ENCODE measurements at places on chromosomes 2 and 18. TPM values are rescaled to one million over a fixed set of nuclear protein-coding genes. Genes with fewer than 3 reads are reported as not detected.

The SLC8A1 gene
- total RNA-seq: 7.1 TPM

DNA sequence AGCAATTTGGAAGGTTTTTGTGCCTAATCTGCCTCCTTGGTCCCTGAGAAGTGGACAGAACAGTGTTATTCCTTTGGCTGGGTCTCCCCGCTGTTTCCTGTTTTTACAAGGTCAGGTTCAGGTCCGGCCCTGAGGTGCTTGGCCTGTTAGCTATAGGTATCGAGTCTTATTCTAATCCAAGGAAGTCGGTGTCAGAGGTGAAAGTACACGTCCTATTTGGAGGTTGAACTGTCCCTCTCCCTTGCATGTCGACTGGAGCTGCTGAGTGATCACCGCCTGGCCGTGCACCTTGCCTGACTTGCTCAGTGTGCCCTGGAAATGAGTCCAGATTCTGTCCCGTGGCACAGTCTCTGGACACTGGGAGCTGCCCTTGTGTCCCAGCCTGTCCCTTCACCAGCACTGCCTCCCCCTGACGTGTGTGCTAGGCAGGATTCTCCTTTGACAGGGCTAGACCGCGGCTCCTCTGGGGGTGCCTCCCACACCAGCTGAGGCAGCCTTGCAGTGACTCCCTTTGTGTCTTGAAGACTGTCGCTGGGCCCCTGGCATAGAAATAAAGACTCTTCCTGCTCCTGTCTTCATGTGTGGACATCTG is 65.7 kb upstream of the RBM44 start:
- peak overlapping the region; percentile 94 for H3K27ac ChIP-seq
- H3K27me3 ChIP-seq: no peaks in the 10 kb centered on the region
- H3K36me3 ChIP-seq: peaks cover 6% of the 10 kb centered on the region
- H3K4me1 ChIP-seq: peaks cover 60% of the 10 kb centered on the region
- no peak for DNase-seq
- peak overlapping the region; percentile 27 for H3K4me3 ChIP-seq

The GORASP2 gene
- total RNA-seq: 66.9 TPM

DNA sequence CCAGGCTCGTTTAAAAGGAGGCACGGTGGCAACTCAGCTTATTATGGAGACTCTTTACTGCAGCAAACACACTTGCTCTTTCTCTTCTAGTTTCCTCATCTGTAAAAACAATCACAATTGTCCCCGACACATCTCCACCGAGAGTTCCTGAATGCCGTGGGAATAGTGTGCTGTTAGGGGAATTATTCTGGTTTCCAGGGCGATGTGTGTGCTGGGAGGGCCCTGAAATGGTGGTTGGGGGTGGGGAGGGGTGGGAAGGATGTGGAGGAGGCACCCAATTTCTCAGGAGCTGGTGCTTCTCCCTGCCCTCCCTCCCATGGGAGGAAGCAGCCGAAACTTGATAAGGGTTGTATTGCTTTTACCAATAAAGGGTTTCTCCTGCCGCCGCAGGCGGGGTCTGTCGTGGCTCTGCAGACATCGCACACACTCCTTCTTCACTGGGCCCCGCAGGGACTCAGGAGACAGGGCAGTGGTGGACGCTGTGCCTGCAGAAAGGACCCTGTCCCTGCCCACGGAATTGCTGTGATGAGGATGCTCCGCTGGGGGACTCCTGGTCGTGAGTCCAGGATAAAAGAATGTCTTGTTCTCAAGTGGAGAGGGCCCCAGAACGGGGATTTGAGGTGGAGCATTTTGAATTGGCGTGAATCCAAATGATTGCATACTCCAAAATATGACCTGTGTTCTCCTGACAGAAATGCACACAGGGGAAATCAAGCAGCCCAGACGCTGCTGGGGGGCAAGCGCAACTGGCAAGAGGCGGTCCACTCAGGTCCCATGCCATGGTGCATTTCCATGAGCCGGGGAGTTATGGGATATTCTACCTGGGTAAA is 119.2 kb downstream of the ACKR3 start:
- DNase-seq: no peak
- no peaks in the 10 kb centered on the region for H3K36me3 ChIP-seq
- peaks cover 7% of the 10 kb centered on the region for H3K4me1 ChIP-seq
- H3K27ac ChIP-seq: no peak overlapping the region
- no peak overlapping the region for H3K4me3 ChIP-seq
- peaks cover 46% of the 10 kb centered on the region for H3K27me3 ChIP-seq

The SLC9A4 gene
- 0.62 TPM for total RNA-seq

The TGFBRAP1 gene
- 20.0 TPM for total RNA-seq

- H3K27ac ChIP-seq: no peak overlapping the region
- no peaks in the 10 kb centered on the region for H3K36me3 ChIP-seq
- DNase-seq: no peak
- H3K4me3 ChIP-seq: no peak overlapping the region
These were observed 93.6 kb upstream of the TMEM18 start for GRCh38 chr2:770776-771175.

DNA sequence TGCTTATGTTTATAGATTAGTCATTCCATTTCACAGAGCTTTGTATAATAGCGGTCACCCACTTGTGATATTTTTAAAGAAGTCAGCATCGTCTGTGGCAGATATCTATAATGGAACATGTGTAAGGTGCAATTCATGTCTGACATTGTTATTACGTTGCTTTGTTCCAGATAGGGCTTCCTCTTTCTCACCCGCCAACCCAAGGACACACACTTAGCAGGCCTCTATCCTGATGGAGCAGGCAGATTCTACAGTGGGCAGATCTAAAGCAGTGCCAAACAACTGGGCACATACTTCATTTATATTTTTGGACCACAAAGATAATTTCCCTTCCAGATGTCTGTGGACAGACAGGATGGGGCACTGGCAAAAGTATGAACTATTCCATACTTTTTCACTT is 573.1 kb downstream of the TDRD15 start:
- no peak overlapping the region for H3K4me3 ChIP-seq
- H3K36me3 ChIP-seq: no peaks in the 10 kb centered on the region
- no peaks in the 10 kb centered on the region for H3K4me1 ChIP-seq

The BUB1 gene
- total RNA-seq: 25.4 TPM

- no peaks in the 10 kb centered on the region for H3K27me3 ChIP-seq
- peaks cover 17% of the 10 kb centered on the region for H3K36me3 ChIP-seq
- DNase-seq: no peak
- no peak overlapping the region for H3K4me3 ChIP-seq
- peaks cover 8% of the 10 kb centered on the region for H3K4me1 ChIP-seq
These were observed 276.5 kb downstream of the NBAS start for GRCh38 chr2:15284614-15285013.

DNA sequence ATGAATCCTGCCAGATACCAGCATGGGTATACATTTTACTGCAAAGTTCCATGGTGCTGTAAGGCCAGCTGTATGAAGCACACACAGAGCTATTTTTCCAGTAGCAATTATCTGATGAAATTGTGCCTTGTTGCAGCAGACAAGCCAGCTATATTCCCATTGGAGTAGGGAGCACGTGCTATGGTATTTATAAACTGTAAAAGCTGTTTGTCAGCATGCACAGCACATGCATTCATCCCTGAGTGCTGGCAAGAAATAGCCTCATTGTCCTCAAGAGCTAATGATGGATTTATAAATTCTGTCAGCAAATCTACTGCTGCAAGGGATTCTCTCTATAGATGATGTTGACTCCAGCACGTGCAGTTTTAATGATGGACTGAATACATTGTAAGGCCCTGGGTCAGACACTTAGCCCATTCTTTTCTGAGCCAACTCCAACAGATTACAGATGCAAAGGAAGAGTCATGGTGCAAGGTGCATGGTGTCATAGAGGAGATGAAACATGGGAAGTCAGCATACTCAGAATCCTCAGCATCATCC is 61.7 kb downstream of the KCNS3 start:
- DNase-seq: no peak
- H3K4me3 ChIP-seq: no peak overlapping the region
- no peaks in the 10 kb centered on the region for H3K36me3 ChIP-seq
- no peak overlapping the region for H3K27ac ChIP-seq
- peaks cover 4% of the 10 kb centered on the region for H3K4me1 ChIP-seq

GRCh38 chr2:111117598-111118480 is 2.9 kb upstream of the BCL2L11 start:
- H3K36me3 ChIP-seq: no peaks in the 10 kb centered on the region
- H3K4me1 ChIP-seq: peaks cover 21% of the 10 kb centered on the region

The DCAF17 gene
- total RNA-seq: 25.8 TPM

DNA sequence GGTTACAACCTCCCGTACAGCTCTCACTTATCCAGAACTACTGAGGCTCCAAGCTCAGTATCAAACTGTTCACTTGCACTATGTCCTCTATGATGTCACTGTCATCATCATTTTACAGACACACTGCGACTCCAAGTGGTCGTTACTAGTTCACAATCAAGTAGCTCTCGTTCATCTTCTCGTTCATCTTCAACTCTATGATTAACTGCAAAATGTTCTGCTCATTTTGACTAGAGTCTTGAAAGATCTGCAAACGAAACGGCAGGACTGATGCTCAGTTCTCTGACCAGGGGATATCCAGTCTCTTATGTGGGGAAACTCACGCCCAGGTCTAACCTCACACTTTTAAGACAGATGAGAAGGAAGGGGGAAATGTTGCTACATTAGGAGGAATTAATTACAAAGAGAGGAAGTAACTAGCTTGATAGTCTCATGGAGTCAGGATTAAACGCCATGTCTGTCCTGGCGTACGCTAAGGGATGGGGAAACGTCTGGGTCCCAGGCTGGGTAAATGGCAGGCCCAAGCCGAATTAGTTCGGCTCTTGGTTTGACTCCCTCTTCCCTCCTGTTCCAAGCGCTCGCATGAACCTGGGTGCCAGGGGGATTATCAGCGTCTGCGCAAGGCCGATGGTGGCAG is 794 bp upstream of the CHCHD5 start:
- peaks cover 10% of the 10 kb centered on the region for H3K4me1 ChIP-seq
- H3K27me3 ChIP-seq: no peaks in the 10 kb centered on the region
- peak overlapping the region; percentile 94 for H3K4me3 ChIP-seq
- peak overlapping the region; percentile 99 for H3K27ac ChIP-seq

The SLC4A5 gene
- total RNA-seq: 5.9 TPM

GRCh38 chr18:56257205-56257604 is 381.2 kb downstream of the TXNL1 start:
- no peaks in the 10 kb centered on the region for H3K36me3 ChIP-seq
- no peak for DNase-seq
- no peak overlapping the region for H3K4me3 ChIP-seq
- H3K27ac ChIP-seq: no peak overlapping the region
- H3K27me3 ChIP-seq: peaks cover under 1% of the 10 kb centered on the region

- H3K36me3 ChIP-seq: no peaks in the 10 kb centered on the region
- H3K27me3 ChIP-seq: no peaks in the 10 kb centered on the region
- no peaks in the 10 kb centered on the region for H3K4me1 ChIP-seq
- no peak overlapping the region for H3K4me3 ChIP-seq
These were observed 406.4 kb upstream of the VWC2L start for GRCh38 chr2:214004463-214004862.

DNA sequence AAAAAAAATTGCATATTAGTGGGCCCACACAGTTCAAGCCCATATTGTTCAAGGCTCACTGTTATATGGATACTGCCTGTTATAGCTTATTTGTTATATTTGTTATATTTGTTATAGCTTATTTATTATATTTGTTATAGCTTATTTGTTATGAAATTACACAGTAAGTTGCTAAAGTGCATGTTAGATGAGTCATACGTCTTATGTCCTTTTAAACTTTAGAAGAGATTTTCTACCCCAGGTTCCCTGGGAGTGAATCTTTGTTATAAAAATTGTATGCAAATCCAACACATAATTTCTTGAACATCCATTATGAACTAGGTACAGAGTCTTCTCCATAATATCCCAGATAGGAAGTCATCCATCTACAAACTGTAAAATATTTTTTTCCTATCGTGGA is 22.1 kb downstream of the HTR2B start:
- DNase-seq: no peak
- H3K4me1 ChIP-seq: peaks cover 2% of the 10 kb centered on the region
- H3K36me3 ChIP-seq: peaks cover 38% of the 10 kb centered on the region

The SLC25A12 gene
- total RNA-seq: 13.9 TPM

GRCh38 chr18:32707147-32707546 is 65.7 kb downstream of the KLHL14 start:
- DNase-seq: no peak
- H3K4me3 ChIP-seq: no peak overlapping the region
- peaks cover 1% of the 10 kb centered on the region for H3K4me1 ChIP-seq
- no peaks in the 10 kb centered on the region for H3K36me3 ChIP-seq
- H3K27ac ChIP-seq: no peak overlapping the region
- no peaks in the 10 kb centered on the region for H3K27me3 ChIP-seq

Data from progenitor cell of endocrine pancreas (in vitro differentiated cells).